Thoracic aorta (tissue), 2 donors: ENCODE measurements at places on chromosomes 2 and 18. TPM values are rescaled to one million over a fixed set of nuclear protein-coding genes. Genes with fewer than 3 reads are reported as not detected.

DNA sequence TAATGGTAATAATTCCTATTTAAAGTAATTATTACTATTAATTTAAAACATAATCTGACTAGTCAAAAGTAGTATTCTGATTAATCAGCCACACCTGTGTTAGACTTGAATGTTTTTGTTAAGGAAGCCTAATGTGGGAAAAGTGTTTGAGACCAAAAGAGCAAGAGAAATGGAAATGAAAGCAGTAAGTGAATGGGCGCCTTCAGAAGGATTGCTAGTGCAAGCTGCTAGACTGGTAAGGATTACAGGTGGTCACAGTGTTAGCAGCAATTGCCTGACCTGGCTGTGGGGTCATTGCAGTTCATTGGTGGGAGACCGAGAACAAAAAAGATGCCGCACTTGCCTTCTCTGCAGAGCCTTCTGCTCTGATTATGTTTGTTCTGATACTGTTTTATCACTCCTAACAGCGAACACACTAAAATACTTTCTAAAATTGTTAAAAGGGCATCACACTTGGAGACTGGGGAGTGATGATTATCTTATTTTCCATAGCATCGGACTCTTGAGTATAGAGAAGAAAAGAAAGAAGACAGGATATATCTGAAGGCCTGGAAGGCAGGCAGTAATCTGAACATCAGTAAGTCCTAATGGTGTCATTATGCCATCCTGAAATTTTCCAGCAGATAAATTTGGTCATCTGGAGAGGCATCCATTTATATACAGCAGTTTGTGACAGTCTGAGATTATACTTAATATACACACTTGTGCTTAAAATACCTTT lies 5.8 kb downstream of the SOCS6 start:
- no peak for DNase-seq

- DNase-seq = no peak
Observed at GRCh38 chr2:144267239-144267638, 252.7 kb downstream of the ZEB2 start.

IRS1 gene
- total RNA-seq = 23.1 TPM

ARL6IP6 gene
- total RNA-seq = 13.4 TPM

- no peak for DNase-seq
Observed at GRCh38 chr18:11388755-11389680, 220.4 kb upstream of the SLC35G4 start.

ACOXL gene
- total RNA-seq = not detected

- no peak for DNase-seq
Observed at GRCh38 chr2:150806336-150806735, 318.9 kb upstream of the RND3 start.

DNA sequence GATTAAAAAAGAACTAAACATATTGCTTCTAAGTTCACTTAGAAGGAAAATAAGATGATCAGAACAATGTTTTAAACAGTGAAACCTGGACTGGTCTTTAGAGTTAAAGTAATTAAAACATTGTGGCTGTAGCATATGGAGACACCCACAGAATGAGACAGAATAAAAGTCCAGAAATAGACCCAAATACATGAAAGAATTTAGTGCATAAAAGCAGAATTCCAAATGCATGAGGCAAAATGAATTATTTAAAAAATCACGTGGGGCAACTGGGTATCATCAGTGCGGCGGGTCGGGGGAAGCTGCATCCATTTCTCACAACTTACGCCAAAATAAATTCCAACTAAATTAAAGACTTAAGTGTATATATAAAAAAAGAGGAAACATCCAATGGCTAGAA lies 12.1 kb downstream of the RNF149 start:
- DNase-seq = no peak

GRCh38 chr2:95260028-95261023 lies 13.9 kb upstream of the PROM2 start:
- DNase-seq = no peak

DNA sequence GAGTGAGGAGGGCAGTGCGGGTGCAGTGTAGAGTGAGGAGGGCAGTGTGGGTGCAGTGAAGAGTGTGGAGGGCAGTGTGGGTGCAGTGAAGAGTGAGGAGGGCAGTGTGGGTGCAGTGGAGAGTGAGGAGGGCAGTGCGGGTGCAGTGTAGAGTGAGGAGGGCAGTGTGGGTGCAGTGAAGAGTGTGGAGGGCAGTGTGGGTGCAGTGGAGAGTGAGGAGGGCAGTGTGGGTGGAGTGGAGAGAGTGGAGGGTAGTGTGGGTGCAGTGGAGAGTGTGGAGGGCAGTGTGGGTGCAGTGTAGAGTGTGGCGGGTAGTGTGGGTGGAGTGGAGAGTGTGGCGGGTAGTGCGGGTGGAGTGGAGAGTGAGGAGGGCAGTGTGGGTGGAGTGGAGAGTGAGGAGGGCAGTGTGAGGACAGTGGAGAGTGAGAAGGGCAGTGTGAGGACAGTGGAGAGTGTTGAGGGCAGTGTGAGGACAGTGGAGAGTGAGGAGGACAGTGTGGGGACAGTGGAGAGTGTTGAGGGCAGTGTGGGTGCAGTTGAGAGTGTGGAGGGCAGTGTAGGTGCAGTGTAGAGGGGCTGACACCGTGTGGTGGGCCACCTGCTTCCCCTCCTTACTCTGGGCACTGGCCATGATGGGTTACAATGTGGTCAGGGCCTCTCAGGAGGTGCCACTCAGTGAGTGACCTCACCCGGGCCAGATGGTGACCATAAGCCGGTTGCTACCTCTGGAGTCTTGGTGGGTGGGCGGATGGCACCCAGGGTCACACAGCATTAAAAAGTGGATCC lies 28.5 kb downstream of the INPP4A start:
- no peak for DNase-seq

IAH1 gene
- total RNA-seq = 53.6 TPM

DNA sequence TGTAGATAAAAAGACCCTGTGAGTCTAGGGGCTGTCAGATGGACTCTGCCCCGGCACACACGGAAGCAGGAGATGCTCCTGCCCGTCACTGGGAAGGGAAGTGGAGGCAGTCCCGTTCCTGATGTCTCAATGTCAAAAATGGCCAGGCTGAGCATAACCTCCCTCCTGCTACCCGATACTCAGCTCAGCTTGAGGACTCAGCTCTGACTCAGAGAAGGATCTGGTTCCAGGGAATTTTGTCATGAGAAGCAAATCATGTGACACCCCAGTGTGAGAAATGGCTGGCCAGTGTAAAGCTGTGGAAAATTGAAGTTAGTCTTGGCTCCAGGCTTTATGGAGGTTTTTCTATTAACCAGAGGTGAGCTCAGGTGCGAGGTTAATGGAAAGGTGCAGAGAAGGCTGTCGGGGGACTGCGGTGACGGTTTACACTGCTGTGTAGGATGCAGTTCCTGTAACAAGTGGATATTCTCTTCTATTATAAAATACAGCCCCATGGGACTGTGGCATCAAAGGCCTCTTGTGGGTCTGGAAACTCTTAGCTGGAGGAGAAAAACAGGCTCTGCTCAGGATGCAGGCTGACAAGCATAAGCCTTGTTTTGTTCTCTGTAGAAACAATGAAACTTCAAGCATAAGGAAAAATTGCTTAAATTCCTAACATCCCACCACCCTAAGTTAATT lies 24.7 kb upstream of the AGAP1 start:
- peak; percentile 13 for DNase-seq

- no peak for DNase-seq
Observed at GRCh38 chr2:121473512-121473911, 57.2 kb upstream of the RNU4ATAC start.

DNA sequence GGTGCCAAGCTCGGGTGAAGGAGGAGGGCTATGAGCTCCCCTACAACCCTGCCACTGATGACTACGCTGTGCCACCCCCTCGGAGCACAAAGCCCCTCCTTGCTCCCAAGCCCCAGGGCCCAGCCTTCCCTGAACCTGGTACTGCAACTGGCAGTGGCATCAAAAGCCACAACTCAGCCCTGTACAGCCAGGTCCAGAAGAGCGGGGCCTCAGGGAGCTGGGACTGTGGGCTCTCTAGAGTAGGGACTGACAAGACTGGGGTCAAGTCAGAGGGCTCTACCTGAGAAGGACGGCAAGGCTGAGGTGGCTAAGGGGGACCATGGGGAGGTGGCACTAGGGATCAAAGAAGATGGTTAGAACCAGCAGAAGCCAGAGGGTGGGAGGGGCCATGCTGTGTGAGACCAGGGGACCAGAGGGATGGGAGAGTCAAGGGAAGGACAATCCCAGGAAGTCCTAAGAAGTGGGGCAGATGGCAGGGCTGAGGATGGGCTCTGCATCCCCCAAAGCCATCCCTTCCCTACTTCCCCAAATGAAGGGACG lies 2.4 kb downstream of the DOK1 start:
- no peak for DNase-seq

GRCh38 chr18:80246445-80247392 lies 595 bp downstream of the PARD6G start:
- DNase-seq = no peak

LONRF2 gene
- 7.0 TPM for total RNA-seq

TUBA3E gene
- total RNA-seq = not detected

- DNase-seq = no peak
Observed at GRCh38 chr2:3624059-3624794, 29.3 kb downstream of the COLEC11 start.

GRCh38 chr2:234487356-234487755 lies 9.5 kb downstream of the ARL4C start:
- DNase-seq = no peak

DNA sequence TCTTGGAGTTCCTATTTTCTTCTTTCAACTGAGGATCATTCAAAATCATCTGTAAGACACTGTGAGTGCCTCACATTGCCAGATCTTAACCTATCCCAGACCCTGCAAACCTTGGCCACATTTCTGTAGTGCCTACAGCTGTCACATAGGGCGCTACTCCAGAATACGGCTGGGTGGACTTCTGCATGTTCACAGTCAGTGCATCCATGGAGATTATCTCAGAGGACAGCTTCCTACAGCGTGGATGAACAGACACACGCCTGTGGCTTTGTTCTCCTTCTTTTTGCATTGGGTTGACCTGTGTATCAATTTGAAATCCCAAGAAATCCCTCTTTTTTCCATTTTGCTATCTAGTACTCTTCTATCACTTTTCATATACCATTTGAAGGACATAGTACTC lies 1.9 kb upstream of the KLHL29 start:
- DNase-seq = no peak

- DNase-seq = no peak
Observed at GRCh38 chr2:158505448-158505934, 48.7 kb downstream of the PKP4 start.

GRCh38 chr2:12320027-12320734 lies 396.6 kb upstream of the TRIB2 start:
- no peak for DNase-seq
